HCT116 (cell line): ENCODE measurements at places on chromosomes 1 and 21. TPM values are rescaled to one million over a fixed set of nuclear protein-coding genes. Genes with fewer than 3 reads are reported as not detected.
A peak's percentile ranks its signal among the peaks of the same experiment; 100 is the strongest.

DNA sequence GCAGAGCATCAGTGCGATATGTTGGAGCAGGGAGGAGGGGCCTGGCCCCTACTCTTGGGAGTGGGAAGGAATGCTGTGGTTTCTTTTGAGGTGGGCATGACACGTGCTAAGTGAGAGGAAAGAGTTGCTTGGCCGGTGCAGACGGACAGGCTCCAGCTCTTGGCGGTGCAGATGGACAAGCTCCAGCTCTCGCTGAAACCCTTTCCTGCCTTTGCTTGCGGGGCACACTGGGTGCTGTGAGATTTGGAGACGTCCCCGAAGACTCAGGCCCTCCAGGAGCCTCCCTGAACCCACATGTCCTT is 15.9 kb downstream of the PDXK start:
- no peak overlapping the region for H3K4me3 ChIP-seq
- peaks cover 4% of the 10 kb centered on the region for H3K36me3 ChIP-seq
- no peak for DNase-seq
- no peaks in the 10 kb centered on the region for H3K27me3 ChIP-seq
- no peak overlapping the region for H3K27ac ChIP-seq
- H3K4me1 ChIP-seq: peaks cover 13% of the 10 kb centered on the region

DNA sequence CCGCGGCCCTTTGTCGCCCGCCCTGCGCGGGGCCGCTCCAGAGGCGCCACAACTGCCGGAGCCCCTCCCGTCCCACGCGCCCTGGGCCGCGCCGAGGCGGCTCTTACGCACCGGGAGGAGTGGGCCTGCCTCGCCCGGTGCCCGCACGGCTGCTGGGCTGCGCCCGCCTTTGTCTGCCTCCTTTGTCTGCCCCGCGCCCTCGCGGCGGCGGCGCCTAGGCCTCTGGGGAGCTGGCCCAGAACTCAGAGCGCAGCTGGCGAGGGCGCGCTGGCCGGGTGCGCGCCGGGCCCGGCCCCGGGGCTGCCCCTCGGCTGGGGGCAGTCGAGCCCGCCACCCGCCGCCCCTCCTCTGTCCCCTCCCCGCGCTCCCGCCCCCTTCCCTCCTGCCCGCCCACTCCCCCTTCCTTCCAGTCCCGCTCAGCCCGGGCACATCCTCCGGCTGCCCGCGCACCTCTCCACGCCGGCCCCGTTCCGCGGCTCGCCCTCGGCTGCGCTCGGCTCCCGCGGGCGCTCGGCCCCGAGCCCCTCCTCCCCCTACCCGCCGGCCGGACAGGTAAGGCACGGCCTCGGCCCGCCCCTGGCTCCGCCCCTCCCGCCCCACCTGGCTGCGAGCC is at the start of gene DRAXIN:
Gene DRAXIN, plus strand, starts transcription at position 409 of the 613 bp plus-strand sequence. CDS start 14,549 bp downstream, outside the sequence.
- H3K36me3 ChIP-seq: no peaks in the 10 kb centered on the region
- peak within 1 kb of the TSS; percentile 30; the same call in 1 of the 2 replicates for H3K27ac ChIP-seq
- DNase-seq: no peak
- peak within 1 kb of the TSS; percentile 50 for H3K4me3 ChIP-seq

GRCh38 chr1:96721053-96721415 is 550 bp upstream of the PTBP2 start:
- H3K27me3 ChIP-seq: no peaks in the 10 kb centered on the region
- H3K36me3 ChIP-seq: 0 out of 2 replicates have a peak, but pooled peaks cover 3% of the 10 kb centered on the region
- H3K27ac ChIP-seq: peak overlapping the region; percentile 71
- no peak for DNase-seq

- no peak overlapping the region for H3K27ac ChIP-seq
- H3K27me3 ChIP-seq: peaks cover 15% of the 10 kb centered on the region
- DNase-seq: no peak
- no peaks in the 10 kb centered on the region for H3K36me3 ChIP-seq
- no peak overlapping the region for H3K4me3 ChIP-seq
Observed at GRCh38 chr1:245589316-245589715, 434.5 kb downstream of the KIF26B start.

GRCh38 chr1:234782791-234783190 is 172.8 kb upstream of the IRF2BP2 start:
- H3K27ac ChIP-seq: no peak overlapping the region
- no peaks in the 10 kb centered on the region for H3K36me3 ChIP-seq

Gene VWA5B1
- total RNA-seq: not detected

Gene WARS2
- total RNA-seq: 10.5 TPM

Gene RYR2
- 0.02 TPM for total RNA-seq
